HFFc6 (cell line): ENCODE measurements at places on chromosomes 5 and 9. TPM values are rescaled to one million over a fixed set of nuclear protein-coding genes. Genes with fewer than 3 reads are reported as not detected.

- peaks cover 5% of the 10 kb centered on the region; the same call in 1 of the 2 replicates for H3K36me3 ChIP-seq
- no peaks in the 10 kb centered on the region for H3K27me3 ChIP-seq
- peak; percentile 7 for DNase-seq
- H3K4me1 ChIP-seq, result peaks cover 28% of the 10 kb centered on the region
These were observed 447 bp downstream of the CRAT start for GRCh38 chr9:129109952-129110739.

Gene C5orf63
- 0.41 to 2.4 TPM (median 2.3 TPM) in 3 replicates for total RNA-seq

GRCh38 chr9:105275111-105275510, 30.7 kb downstream of the SLC44A1 start:
- peaks cover 17% of the 10 kb centered on the region for H3K4me1 ChIP-seq
- H3K4me3 ChIP-seq, result no peak overlapping the region
- no peak overlapping the region for H3K27ac ChIP-seq
- H3K36me3 ChIP-seq, result no peaks in the 10 kb centered on the region
- no peak for DNase-seq
- peaks cover 1% of the 10 kb centered on the region for H3K27me3 ChIP-seq

- no peaks in the 10 kb centered on the region for H3K36me3 ChIP-seq
- H3K27me3 ChIP-seq, result peaks cover 3% of the 10 kb centered on the region
- H3K4me3 ChIP-seq, result no peak overlapping the region
- peaks cover 9% of the 10 kb centered on the region for H3K4me1 ChIP-seq
These were observed 40.8 kb upstream of the LMNB1 start for GRCh38 chr5:126736141-126736540.

DNA sequence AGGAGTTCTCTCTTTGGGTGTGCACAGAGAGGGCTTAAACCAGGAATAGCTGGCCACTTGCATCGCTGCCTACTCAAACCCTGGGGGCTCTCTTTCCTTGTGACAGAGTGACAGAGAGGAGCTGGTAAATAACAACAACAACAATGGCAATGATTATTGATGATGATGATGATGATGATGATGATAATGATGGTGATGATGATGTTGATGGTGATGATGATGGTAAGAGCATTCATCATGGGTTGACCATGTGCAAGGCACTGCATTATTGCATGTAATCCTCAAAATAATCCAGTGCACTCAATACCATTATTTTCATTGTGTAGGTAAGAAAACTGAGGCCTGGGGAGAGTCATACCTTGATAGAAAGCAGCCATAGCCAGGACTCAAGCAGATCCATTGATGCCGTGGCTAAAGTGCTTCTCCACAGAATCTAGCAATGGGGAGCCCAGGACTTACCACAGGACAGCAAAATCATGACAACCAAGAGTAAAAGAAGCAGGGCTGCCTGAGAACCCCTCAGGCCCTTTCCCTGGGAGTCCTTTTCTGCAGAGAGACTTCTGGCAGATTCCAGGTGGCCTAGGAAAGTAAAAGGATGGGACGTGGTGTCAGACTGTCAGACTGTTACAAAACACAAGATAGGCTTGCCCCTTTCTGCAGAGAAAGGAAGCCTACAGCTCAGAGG, 4.8 kb downstream of the FOXI1 start:
- H3K27ac ChIP-seq, result no peak overlapping the region
- H3K36me3 ChIP-seq, result no peaks in the 10 kb centered on the region
- H3K4me3 ChIP-seq, result no peak overlapping the region
- peaks cover 17% of the 10 kb centered on the region for H3K27me3 ChIP-seq

Gene DHFR
- 19.9 to 44.0 TPM (median 36.4 TPM) in 3 replicates for total RNA-seq

DNA sequence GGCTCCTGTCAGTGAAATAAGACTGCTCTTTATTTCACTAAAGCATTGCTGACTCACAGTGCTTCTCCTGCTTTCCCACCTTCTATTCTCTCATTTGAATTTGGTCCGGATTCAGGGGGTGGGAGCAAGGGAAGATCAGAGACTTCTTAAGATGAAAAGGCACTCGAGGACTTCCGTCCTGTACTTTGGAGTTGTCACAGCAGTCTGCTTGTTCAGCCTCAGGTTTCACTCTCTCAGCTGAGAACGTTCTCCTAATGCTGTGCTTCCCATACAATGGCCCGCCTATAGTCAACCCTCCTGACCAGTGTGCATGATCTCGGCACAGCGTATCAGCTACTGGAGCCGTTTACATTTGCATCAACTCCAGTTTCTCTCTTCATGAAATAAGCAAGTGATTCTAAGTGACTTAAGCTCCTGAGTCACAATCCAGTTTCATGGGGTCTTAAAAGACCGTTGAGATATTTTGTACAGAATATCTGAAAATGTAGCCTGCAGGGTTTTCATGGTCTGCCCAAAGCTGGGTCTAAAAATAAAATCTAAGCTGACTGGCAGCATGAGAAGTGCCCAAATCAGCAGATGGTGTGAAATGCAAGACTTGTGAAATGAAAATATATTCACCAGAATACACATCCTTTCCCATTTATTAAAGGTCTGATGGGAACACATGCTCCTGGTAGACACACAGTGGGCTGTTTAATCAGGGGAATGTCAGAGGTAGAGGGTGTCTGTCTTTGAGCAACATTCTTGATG, 145.0 kb downstream of the ADCY2 start:
- H3K27me3 ChIP-seq, result no peaks in the 10 kb centered on the region
- H3K27ac ChIP-seq, result no peak overlapping the region
- DNase-seq, result no peak

GRCh38 chr5:154498994-154499393, 21.0 kb upstream of the HAND1 start:
- H3K27ac ChIP-seq, result no peak overlapping the region
- no peak overlapping the region for H3K4me3 ChIP-seq
- DNase-seq, result no peak
- H3K4me1 ChIP-seq, result no peaks in the 10 kb centered on the region

DNA sequence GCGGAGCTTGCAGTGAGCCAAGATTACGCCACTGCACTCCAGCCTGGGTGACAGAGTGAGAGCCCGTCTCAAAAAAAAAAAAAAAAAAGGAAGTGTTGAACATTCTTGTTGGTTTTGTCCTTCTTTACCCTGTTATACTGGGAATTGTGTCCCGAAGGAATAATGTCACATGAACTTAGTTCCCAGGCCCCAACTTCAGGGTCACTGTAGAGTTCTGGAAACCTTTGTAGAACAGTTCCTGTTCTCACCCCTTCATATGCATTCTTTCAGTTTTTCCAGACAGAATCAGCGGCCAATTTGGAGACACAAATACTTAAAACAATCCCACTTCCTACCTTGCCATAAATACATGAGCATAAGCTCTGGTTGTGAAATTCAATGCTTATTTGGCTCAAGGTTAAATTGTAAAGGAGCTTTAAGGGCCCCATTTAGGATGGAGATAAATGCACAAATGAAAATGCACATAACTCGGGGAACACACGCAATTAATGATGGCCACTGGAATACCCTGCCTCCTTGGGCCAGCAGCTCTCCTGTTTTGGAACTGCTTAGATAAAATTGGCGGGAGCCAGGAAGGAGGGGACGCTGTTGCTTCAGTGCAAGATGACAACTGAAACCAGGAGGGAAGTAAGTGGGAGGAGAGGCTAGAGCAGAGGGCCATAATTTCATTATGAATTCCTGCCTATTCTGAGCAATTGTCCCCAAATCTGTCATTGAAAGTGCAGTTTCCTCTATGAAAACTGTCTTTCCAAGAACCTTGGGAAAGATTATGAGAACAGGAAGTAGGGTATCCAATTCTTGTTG, 153.7 kb downstream of the FGF1 start:
- H3K4me1 ChIP-seq, result peaks cover 34% of the 10 kb centered on the region
- no peak for DNase-seq
- peaks cover 13% of the 10 kb centered on the region for H3K36me3 ChIP-seq
- H3K27ac ChIP-seq, result no peak overlapping the region
- H3K27me3 ChIP-seq, result peaks cover 1% of the 10 kb centered on the region
- H3K4me3 ChIP-seq, result no peak overlapping the region

DNA sequence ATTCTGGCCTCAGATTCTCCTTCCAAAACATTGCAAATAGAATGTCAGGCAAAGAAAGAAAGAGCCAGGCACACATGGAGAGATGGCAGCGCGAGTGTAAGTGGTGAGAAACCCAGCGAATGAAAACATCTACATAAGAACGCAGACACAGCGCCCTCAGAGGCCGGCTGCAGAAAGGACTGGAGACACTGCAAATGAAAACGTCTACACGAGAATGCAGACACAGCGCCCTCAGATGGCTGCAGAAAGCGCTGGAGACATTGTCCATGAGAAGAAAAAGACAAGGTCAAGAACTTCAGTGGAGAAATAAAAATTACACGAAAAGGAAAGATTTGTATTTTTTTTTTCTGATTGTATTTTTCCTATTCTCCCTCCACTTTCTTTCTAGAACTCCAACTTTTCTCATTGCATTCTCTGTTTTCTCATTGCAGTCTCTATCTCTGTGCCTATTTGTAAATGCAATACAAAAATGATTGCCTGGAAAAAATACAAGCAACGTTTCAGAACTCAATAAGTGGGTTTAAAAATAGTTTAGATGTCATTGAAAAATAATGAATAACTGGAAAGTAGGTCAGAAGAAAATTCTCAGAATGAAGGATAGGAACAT, 117.9 kb upstream of the LPCAT1 start:
- H3K36me3 ChIP-seq, result no peaks in the 10 kb centered on the region
- peak; percentile 84 for DNase-seq
- no peak overlapping the region for H3K27ac ChIP-seq
- no peak overlapping the region for H3K4me3 ChIP-seq
